Activated CD4-positive, alpha-beta T cell treated with anti-CD3 and anti-CD28 coated beads, Interleukin-2, Interleukin-4, amounts not matched to agents 100 ng/mL and 50 ng/mL, durations not matched to agents 16 hours and 8 hours (primary cell): ENCODE measurements at places on chromosomes 5 and 9.

GRCh38 chr9:34046784-34047379, 1.8 kb downstream of the UBAP2 start:
- peak; percentile 13 for DNase-seq

- DNase-seq: peak; percentile 84
Measured at GRCh38 chr9:136403538-136403914, 3.6 kb upstream of the SNAPC4 start.

GRCh38 chr9:78393340-78393739, 96.4 kb downstream of the PSAT1 start:
- no peak for DNase-seq

DNA sequence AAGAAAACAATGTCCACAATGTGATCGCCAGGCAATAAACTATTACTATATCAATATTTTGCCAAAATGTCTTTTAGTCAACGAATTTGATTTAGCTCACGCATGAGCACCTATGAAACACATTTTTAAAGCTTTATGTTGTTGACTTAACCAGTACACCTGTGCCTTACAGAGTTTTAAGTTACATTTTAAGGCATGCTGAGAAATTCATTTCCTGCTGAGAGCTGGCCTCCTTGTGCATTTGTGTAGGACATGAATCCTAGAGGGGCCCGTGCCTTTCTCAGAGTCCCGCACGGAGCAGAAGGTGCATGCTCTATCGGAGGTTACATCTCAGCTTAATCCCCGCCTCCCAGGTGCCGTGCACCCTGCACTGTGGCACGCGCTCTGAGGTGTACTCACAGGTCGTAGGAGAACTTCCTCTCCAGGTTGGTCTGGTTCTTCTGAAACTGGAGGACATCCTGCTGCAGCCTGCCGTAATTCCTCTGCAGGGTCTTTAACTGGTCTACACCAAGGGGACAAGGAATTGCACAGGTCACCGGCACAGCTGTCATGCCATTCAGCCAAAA, 53.2 kb downstream of the GOLM1 start:
- DNase-seq: no peak

DNA sequence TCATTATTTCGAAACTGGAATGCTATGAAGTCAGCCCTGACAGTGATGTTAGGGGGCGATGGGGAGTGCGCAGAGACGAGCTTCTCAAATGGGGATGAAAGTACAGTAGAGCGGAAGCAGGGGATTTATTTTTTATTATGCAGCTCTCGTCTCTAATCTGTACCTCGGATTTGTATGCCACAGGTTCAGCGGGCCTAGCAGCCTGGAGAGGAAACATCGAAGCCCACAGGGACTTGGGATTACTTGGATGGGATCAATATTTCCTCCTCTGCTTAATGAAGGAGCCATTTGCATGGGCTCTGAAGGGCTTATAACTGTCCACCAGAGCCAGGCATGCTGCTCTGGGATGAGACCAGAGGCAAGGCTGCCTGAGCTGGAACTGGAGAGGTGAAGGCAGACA, 133.5 kb upstream of the RAPGEF1 start:
- DNase-seq: no peak

GRCh38 chr5:25439025-25439424, 794.2 kb upstream of the CDH10 start:
- no peak for DNase-seq

DNA sequence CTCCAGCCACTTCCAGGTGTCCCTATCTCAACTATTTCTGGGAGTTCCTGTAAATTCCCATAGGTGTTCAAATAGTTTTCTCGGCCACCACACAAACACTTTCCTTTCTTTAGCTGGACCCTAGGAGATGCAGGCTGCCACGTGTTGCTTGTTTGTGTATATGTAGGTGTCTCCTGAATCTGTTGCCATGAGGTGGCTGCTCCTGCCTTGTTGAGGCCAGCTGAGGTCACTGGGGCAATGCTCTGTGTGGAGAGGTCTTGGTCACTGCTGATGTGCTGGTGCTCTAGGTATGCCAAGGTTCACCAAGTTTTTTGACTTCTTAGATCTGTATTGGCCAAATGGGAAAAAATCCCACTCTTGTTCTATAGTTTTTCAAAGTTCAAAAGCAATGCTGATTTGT, 132.5 kb upstream of the CHD1 start:
- DNase-seq: no peak

DNA sequence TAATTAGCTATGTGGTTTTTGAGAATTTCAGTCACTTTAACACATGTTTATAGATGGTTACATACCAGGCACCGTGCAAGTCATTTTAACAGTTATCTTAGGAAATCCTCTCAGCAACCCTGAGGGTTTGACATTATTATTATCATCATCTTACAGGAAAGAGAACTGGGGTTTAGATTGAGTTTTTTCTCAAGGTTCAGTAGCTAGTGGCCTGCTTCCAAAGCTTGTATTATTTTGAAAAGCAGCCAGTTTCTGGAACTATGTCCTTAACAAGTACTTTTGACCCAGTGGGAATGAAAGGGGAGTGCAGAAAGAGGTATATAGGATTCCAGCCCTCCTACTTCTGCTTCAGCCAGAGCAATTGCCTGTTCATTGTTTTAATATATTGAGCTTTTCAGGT, 157.5 kb downstream of the COMMD10 start:
- no peak for DNase-seq
